ENCODE measurements at places on chromosomes 3 and 15.

- no peak for DNase-seq
Measured at GRCh38 chr3:127671523-127672428, 976 bp upstream of the ABTB1 start.

DNA sequence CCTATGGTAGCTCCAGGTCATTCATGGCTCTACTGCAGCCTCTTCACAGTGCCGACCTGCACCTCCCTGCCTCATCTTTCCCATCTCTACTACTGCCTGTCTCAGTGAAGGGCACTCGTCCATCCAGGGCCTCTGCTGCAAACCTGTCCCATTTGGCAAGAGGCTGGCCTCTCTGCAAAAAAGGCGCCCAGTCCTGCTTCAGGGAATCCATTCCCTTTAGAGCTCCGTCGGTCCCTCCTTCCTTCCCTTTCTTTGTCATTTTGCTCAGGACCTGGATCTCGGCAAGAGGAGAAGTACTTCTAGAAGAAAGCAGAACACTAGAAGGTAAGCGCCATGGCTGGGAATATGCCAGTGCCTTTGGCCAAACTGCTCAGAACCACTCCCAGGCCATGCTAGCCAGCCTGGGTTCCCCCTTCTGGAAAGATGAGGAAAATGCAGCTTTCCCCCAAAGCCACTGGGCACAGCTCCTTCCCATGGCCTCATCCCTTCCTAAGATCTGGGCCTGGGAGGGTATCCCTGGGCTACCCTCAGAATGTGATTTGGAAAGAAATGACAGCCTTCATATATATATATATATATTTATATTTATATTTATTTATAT, 6.4 kb upstream of the ISL2 start:
- no peak for DNase-seq

GRCh38 chr3:4709341-4709740, 216.2 kb downstream of the ITPR1 start:
- DNase-seq: no peak

DNA sequence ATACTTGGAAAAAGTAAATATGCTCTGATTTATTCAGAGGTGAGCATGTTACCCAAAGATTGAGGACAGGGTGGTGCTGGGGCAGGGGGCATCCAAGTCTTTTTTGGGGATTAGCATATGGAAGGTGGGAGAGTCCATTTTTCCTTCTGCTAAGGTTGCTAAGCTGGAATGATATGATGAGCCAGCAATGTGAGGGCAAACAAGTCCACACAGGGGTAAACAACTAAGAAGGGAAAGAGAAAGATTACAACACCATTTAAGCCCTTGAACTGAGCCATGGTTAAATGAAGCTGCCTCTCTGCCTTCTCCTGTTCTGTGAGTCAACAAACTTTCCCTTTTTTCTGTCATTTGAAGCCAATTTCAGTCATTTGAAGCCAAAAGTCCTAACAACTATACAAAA, 89.0 kb downstream of the RPL22L1 start:
- no peak for DNase-seq

DNA sequence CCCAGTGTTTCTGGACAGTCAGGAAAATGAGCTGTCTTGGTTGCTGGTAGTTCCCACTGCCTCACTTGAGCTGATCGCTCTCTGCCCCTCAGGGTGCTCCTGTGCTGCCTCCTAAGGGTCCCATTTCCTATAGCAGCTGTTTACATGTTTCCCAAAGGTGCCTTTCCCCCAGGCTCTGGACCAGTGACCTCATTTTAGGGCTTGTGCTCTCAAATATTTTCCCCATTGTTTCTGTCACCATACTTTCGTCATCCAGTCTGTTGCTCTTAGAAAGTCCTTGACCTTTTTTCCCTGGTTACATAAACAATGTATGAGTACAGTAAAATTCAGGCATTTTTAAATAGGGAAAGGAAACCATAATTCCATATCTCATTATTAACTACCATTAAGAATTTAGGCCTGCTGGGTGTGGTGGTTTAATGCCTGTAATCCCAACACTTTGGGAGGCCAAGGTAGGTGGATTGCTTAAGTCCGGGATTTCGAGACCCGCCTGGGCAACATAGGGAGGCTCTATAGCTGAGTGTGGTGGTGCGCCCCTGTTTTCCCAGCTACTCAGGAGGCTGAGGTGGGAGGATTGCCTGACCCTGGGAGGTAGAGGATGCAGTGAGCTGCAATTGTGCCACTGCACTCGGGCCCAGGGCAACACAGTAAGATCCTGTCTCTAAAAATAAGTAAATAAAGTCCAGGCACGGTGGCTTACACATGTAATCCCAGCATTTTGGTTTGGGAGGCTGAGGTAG, 11.7 kb downstream of the RAD54L2 start:
- no peak for DNase-seq

DNA sequence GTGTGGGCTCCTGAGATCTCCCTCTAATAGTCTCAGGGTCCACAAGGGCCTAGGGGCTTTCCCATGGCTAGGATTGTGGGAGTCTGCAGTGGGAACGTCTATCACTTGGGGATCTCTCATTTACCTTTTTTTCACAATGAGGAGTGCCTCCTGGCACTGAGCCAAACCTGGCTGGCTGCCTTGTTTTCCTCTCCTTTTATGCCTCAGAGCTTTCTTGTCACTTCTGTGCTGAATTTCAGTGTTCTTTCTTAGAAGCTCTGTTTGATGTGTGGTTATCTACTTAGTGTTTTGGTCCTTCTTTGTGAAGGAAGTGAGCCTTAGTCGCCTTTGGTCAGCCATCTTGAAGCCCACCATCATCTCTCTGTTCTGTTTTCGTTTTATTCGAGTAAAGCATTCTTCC, 33.9 kb downstream of the DOCK3 start:
- no peak for DNase-seq

DNA sequence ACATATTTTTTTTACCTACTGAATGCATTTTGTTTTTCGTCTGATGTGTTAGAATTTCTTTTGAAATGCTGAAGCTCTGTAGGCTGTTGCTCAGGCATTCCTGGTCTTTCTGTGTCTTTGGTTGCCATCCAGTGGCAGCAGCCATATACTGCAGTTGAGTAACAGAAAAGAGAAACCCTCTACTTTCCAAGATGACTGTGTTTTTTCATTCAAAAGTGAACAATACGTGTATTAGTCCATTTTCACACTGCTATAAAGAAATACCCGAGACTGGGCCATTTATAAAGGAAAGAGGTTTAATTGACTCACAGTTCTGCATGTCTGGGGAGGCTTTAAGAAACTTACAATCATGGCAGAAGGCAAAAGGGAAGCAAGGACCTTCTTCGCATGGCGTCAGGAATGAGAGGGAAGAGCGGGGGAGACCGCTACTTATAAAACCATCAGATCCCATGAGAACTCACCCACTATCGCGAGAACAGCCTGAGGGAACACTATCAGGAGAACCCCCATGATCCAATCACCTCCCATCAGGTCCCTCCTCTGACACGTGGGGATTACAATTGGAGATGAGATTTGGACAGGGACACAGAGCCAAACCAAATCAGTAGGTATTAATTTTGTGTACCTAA, 4.7 kb upstream of the GOLGA8B start:
- DNase-seq: no peak

- no peak for DNase-seq
Measured at GRCh38 chr3:64828276-64828675, 140.5 kb upstream of the ADAMTS9 start.

GRCh38 chr3:126568776-126569342, 10.1 kb upstream of the C3orf22 start:
- no peak for DNase-seq

GRCh38 chr3:26962492-26963360, 340.2 kb downstream of the LRRC3B start:
- DNase-seq: no peak

DNA sequence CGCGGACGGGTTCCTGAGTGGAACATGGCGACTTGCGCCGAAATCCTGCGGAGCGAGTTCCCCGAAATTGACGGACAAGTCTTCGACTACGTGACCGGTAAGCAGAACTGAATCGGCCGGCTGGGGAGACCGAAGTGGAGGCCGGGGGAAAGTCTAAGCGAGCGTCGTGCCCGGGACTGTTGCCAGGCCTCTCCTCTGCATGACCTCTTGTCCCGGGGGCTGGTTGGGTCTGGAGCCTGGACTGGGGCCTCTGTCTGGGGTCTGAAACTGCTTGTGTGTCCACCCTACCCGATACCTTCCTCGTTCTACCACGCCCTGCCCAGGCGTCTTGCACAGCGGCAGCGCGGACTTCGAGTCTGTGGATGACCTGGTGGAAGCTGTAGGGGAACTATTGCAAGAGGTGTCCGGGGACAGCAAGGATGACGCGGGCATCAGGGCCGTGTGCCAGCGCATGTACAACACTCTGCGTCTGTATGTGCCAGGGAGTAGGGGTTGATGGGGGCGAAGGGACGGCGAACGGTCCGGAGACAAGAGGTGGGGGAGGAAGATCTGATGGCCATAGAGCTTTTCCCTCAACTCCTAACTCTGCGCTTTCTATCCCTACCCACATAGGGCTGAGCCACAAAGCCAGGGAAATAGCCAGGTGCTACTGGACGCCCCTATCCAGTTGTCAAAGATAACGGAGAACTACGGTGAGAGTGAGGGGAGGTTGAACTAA, at the start of gene ABCF3:
TSS of gene ABCF3 (plus strand) at position 16 of the 718 bp plus-strand sequence. CDS start at position 25, 9 bp downstream.
- DNase-seq: no peak

GRCh38 chr15:29021857-29022256, 136.1 kb downstream of the APBA2 start:
- DNase-seq: no peak

DNA sequence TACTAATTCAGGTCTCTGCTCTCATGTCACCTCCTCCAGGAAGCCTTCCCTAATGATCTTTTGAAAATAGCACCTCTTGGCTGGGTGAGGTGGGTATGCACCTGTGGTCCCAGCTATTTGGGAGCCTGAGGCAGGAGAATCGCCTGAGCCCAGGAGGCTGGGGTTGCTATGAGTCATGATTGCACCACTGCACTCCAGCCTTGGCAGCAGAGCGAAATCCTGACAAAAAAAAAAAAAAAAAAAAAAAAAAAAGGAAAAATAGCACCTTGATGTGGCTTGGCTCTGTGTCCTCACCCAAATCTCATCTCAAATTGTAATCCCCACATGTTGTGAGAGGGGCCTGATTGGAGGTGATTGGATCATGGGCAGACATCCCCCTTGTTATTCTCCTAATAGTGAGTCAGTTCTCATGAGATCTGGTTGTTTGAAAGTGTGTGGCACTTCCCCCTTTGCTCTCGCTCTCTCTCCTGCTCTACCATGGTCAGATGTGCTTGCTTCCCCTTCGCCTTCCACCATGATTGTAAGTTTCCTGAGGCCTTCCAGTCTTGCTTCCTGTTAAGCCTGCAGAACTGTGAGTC, 11.2 kb upstream of the RNU6-1 start:
- no peak for DNase-seq

- DNase-seq: no peak
Measured at GRCh38 chr3:133930341-133930933, 34.8 kb upstream of the RAB6B start.

- no peak for DNase-seq
Measured at GRCh38 chr3:196280689-196281440, 6.7 kb downstream of the PCYT1A start.

GRCh38 chr3:74564560-74564959, 49.9 kb downstream of the CNTN3 start:
- DNase-seq: no peak

DNA sequence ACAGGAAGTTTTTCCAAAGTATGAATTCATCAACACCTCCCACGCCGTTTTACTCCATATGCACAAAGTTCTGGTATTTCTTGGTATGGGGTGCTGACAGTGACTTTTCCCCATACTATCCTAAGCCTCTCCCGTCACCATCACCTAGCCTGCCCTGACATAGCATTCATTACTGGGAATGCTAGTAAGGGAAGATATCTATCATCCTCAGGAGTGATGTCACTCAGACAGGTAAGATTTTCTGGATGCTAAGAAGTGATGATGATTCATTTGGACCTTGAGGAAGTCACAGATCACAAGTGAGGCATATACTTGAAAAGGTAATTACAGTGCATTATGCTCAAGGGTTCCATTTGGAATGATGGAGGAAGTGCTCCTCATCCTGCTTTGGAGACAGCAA, 355.1 kb upstream of the STAC start:
- no peak for DNase-seq

GRCh38 chr3:140198242-140198641, 263.3 kb downstream of the CLSTN2 start:
- no peak for DNase-seq

DNA sequence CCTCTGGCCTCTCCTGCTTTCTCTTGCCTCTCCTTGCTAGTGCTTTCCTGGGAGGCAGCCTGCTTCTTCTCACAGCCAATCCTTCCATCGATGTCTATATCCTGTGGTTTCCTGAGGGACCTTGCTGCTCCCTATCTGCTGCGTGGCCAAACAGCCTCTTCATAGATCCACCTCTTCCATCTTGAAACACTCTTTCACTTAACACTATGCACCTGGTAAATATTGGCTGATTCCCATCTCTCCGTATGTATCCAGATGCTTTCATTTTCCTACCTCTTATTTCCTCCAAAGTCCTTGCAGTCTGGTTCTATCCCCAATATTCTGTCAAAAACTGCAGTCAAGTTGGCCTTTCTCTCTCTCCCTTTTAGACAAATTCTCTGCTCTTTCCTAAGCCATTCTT, 205.2 kb upstream of the CFAP20DC start:
- no peak for DNase-seq

DNA sequence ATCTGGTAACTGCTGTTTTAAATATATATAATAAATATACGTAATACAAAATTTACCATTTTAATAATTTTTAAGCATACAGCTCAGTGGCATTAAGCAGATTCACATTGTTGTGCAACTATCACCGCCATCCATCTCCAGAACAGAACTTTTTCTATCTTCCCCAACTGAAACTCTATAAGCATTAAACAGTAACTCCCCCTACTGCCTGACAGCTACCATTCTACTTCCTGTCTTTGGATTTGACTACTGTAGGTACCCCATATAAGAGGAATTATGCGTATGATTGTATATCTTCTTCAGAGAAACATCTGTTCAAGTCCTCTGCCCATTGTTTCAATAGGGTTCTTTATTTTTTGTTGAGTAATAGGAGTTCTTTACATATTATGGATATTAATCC, 36.8 kb downstream of the EID1 start:
- no peak for DNase-seq

DNA sequence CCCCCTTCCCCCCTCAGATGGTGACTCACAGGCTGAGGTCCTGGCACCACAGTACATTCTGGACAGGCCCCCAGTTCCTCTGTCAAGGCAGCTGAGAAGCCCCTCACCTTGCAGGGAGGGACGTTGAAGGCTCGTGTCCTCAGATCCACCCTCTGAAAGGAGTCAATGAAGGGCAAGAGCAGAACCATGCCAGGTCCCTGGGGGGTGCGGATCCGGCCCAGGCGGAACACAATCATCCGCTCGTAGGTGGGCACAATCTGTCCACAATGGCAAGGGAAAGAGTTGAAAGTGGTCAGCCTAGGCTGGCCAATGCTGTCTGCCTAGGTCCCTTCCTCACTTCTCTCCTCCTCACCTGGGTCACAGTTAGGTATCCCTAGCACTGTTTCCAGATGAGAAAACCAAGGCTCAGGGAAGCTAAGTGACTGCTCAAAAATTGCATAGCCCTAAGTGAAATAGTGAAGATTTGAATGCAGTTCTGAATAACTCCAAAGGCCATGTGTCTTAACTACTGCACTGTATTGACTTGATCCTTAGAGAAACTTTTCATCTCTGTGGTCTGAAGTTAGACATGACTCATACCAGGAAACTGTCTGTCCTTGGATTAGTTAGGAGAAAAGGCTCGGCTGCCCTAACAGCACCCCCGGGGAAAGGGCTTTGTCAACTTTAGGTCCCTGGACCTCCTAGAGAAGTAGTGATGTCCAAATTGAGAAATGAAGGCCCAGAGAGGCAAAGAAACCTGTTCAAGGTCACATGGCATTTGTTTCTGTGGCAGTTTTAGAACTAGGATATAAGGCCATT, 2.9 kb downstream of the STOML1 start:
- no peak for DNase-seq

All from activated CD4-positive, alpha-beta T cell treated with anti-CD3 and anti-CD28 coated beads, Interleukin-2, amount 50 U/mL, for 24 hours (primary cell).